ENCODE measurements at places on chromosomes 4 and X.

- no peak for DNase-seq
Measured at GRCh38 chr4:110049951-110050925, 137.6 kb downstream of the EGF start.

- no peak for DNase-seq
Measured at GRCh38 chrX:31604629-31605221, 532.9 kb upstream of the FTHL17 start.

DNA sequence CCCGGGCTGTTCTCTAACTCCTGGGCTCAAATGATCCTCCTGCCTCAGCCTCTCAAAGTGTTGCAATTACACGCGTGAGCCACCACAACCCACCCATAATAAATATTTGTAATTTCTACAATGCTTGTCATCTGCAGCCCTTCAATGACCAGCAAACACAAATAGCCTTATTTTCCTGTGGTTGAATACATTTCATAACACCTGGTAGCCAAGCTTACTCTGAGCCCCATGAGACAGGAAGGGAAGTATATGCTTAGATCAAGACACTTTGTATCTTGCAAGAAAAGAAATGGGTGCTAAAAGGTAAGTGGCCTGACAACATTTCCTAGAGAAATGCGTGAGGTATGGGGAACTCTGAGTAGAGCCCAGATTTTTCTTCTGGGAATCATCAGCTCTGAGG, 56.9 kb upstream of the PDGFRA start:
- no peak for DNase-seq

- DNase-seq, result no peak
Measured at GRCh38 chr4:107831140-107831539, 6.4 kb downstream of the SGMS2 start.

GRCh38 chr4:165370530-165370929, 8.3 kb upstream of the CPE start:
- no peak for DNase-seq

GRCh38 chr4:153258750-153259149, 54.5 kb downstream of the TRIM2 start:
- DNase-seq, result no peak

GRCh38 chrX:41148553-41148952, 63.3 kb downstream of the USP9X start:
- DNase-seq, result no peak

- DNase-seq, result no peak
Measured at GRCh38 chrX:1941321-1941720, 326.5 kb downstream of the ASMT start.

DNA sequence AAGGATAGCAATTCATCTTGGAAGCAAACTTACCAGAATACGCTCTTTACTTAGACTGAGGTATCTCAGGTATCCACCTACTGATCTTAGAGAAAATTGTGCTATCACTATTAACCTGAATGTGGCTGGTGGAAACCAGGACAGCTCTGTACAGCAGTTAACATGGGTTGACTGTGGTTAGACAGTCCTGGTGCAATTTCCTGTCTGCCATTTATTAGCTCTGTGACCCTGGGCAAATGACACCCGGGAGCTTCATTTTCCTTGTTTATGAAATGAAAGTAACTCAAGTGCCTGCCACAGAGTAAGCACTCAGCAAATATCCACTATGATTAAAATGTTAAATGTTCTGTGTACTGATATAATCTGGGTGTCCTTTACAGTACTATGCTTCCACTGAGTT, 60.0 kb downstream of the SMC1A start:
- DNase-seq, result no peak

DNA sequence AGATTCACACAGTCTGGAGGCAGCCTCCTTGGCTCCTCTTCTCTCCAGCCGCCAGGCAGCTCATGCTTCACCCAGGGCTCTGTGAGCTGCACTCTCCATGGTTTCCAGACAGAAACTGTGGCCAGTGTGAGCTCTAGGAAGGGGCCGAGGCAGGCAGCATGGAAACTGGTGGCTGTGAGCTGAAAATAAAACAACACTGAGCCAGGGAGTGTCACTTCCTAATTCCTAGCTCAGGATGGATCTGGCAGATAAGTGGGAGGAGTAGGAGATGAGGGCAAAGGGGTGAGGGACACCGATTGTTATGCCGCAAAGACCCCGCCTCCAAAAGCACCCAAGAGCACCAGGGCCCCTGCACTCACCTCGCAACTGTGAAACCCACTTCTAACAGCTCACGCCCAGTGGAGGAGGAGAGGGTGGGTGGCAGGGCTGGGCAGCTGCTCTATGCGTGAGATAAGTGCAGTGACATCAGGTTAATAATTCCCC, 69.8 kb downstream of the FHDC1 start:
- DNase-seq, result no peak

- DNase-seq, result no peak
Measured at GRCh38 chr4:153945704-153946103, 156.8 kb upstream of the SFRP2 start.

DNA sequence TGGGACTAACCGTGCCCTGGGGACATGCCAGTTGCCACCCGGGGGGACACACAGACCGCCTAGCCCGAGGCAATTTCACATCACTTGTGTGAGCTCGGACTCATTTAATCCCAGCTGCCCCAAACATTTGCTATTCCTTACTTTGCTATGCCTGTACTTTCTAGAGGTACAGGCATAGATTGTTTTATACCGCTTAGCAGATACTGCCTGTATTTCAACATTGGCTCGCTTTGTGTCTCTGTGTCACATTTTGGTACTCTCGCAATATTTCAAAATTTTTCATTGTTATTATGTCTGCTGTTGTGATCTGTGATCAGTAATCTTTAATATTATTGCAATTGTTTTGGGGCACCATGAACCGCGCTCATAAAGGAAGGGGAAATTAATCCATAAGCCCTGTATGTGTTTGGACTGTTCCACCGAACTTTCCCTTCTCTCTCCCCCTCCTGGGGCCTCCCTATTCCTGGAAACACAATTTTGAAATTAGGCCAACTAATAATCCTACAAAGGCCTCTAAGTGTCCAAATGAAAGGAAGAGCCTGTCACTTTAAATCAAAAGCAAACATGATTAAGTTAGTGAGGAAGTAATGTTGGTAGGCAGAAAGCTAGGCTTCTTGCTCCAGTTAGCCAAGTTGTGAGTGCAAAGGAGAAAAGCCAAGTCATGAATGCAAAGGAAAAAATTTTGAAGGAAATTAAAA, 568 bp upstream of the CASP6 start:
- DNase-seq, result no peak

GRCh38 chrX:52437212-52437611, 58.4 kb upstream of the XAGE1A start:
- DNase-seq, result no peak

GRCh38 chr4:82748810-82749470, 49.7 kb downstream of the SCD5 start:
- DNase-seq, result no peak

- DNase-seq, result no peak
Measured at GRCh38 chr4:6727943-6728250, 11.9 kb downstream of the BLOC1S4 start.

DNA sequence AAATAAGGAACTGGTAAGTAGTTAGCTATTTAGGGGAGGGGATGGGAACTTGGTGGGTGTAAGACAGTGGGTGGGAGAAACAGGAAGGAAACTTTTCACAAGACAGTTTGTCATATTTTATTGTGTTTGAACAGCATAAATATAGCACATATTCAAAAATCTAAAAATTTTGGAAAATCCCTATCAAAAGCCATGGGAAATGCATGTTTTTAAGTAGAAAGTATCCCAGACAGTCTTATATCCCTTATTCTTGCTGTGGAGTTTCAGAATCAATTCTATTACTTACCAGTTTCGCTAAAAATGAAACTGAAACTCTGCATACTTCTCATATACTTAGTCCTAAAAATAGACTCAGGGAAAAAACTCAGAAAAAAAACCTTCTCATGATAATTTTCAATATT, 22.3 kb upstream of the RASGEF1B start:
- DNase-seq, result no peak

DNA sequence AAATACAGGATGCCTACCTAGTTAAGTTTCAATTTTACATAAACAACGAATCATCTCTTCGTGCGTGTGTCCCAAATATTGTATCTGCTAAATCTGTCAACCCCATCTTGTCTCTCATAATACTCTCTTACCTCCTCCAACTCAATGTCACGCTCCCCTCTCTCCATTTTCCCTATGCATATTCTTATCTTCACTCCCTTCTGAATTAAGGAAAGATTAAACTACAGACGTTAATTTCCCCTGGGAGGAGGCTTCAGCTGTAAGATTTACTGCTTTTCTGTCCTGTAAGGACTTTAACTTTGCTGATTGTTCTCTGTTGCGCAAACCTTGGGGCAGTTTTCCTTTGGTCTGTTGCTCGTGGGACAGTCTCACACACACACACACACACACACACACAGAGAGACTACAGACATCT, 455 bp upstream of the ABCB7 start:
- DNase-seq, result no peak

- no peak for DNase-seq
Measured at GRCh38 chr4:15718959-15719358, 16.1 kb downstream of the BST1 start.

- no peak for DNase-seq
Measured at GRCh38 chr4:11475871-11476270, 47.2 kb upstream of the HS3ST1 start.

- no peak for DNase-seq
Measured at GRCh38 chrX:3046253-3047240, 5.3 kb downstream of the ARSF start.

GRCh38 chrX:45172890-45173289, 27.8 kb downstream of the DIPK2B start:
- DNase-seq, result no peak

DNA sequence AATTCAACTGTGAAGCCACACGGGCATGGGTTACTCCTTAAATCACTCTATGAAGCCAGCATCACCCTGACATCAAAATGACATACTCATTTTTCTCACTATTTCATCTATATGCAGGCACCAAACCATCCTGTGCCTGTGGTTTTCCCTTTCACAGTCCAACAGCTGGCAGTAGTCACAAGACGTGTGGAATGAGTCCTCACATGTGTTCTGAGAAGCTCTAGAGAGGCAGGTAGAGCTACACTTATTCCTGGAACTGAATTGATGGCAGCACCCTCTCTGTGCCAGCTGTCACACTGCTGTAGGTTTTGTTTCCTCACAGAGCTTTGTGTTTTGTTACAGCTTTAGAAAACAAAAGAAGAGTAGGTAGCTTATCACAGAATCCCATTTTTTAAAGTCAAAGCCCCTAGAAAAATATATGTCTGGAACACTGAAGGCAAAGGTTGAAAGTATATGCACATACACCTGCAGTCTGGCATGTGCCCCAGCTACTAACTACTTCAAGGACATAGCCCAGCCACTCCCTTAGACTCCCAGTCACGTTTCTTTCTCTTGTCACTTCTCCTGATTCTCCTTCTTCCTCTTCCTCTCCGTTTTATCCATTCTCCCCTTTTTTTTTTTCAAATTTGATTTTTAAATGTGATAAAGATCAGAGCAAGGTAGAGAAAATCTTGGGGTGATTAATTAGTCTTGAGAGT, 107.1 kb downstream of the ANXA10 start:
- no peak for DNase-seq

DNA sequence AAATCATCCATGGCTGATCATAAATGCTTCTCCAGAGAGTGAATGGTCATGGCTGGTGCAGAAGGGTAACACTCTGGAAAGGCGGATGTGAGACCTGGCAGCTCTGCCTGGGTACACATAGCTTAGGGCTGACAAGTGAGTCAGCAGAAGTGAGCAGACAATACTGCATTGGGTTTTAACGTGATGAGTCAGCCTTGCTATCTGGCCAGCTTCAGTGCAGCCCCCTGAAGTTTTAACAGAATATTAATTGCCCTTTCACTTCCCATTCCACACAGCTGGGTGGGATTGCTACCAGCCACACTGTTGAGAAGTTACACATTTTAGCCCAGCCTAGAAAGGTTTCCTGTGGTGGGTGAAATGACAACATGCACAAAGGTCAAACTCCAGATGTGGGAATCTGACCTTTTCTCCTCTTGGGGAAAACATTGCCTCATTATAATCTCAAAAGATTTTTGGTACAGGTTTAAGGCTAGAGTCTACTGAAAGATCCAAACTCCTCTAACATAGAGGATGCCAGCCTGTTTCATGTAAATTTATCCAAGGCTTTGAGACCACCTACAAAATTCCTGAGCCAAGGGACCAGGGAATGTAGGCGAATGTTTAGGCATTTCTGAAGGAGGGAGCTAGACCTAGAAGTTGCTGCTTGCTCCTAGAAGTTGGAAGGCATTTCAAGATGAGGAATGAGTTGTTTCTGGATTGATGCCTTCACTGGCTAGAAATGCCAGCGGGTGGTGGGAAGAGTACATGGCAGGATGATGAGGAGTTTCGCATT, 230.3 kb upstream of the PGRMC2 start:
- DNase-seq, result no peak

DNA sequence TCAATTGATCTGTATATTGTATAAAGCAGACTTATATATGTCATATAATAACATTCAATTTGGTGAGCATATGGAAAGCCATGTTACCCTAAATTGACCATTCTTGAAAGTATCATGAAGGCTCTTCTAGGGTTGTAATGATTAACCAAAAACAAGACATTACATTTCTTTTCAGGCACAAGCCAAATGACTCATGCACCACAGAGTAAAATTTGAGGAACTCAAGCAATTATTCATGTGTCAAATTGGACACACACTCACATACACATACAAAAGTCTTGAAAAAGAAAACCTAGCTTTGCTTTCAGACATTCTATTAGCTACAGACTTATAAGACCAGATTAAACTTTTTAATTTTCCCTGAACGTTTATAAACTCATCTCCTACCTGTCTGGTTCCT, 146.5 kb upstream of the PCDH18 start:
- no peak for DNase-seq

DNA sequence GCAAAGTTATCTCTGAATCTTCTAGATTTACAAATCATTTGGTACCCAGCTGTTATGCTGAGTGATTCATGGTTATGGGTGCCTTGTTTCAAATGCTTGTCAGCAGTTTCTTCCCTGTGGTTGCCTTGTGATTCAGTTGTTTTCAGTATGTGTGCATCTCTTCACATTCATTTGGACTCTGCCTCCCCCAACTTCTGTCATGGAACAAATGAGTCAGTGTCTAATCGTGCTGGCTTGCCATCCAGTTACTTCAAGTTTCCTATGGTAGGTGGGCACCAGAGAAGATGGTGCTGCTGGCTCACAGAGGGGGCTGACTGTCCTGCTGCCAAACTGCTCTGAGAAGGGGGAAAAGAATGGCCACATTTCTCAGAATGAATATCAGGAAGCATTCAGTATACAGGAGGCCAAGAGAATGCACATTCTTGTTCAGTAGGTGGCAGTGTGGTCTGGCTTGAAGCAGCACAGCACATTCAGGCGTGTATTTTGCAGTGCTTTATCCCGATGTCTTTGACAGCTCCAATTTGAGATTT, 260.9 kb downstream of the GLUD2 start:
- DNase-seq, result peak; percentile 7

All from activated CD4-positive, alpha-beta T cell treated with anti-CD3 and anti-CD28 coated beads for 1 hour (primary cell).